ENCODE measurements at places on chromosomes 1 and 21.

DNA sequence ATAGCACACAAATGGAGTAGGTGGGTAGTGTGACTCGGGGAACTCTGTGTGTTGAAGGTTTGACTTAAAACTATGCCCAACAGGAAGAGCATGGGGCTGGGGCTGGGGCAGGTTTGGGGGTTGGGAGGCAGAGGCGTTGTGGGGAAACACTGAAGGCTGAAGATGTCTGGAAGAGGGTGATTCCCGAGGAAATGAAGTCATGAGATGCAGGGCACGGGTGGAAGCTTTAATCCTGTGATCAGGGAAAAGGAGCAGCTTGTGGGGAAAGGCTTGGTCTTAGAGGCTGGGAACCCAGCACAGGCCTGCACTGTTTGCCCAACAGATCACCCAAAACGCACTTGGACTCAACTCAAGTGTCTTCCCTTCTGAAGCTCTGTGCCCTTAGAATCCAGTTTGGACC, 26.6 kb upstream of the CTBS start:
- DNase-seq = no peak

GRCh38 chr21:30434033-30434631, 4.1 kb downstream of the KRTAP13-4 start:
- DNase-seq = peak; percentile 2

DNA sequence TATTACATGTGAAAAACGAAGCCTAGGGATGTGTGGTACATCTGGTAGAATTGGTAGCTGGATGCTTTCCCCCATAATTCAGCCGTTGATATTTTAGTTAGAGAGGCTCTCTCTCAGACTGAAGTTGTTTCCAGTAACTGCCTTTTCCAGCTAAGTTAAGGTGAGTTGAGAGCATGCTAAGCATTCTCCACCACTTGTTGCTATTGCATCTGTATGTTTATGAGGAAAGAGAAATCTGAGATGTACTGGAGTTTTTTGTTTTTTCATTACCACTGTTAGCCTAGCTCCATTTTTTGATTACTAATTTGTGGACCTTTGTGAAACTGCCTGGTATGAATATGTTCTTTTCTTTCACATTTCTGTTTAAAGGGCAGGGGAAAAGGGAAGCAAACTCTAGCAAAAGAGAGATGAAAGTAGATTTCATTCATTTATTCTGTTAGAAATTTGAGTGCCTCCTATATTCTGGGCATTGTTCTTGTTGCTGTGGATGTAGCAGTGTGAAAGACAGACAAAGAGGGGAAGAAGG, 189.9 kb upstream of the CACYBP start:
- no peak for DNase-seq

GRCh38 chr1:180228648-180229482, 1.2 kb upstream of the LHX4 start:
- DNase-seq = peak; percentile 23

GRCh38 chr1:234559152-234559901, 50.7 kb downstream of the IRF2BP2 start:
- DNase-seq = no peak

GRCh38 chr1:229108598-229109201, 162.2 kb upstream of the RAB4A start:
- no peak for DNase-seq

- no peak for DNase-seq
Measured at GRCh38 chr1:21663951-21664805, 5.0 kb downstream of the RAP1GAP start.

- no peak for DNase-seq
Measured at GRCh38 chr1:933603-933940, 9.8 kb downstream of the SAMD11 start.

- DNase-seq = no peak
Measured at GRCh38 chr1:221448585-221449175, 293.2 kb downstream of the DUSP10 start.

Data from activated naive CD8-positive, alpha-beta T cell treated with anti-CD3 and anti-CD28 coated beads for 36 hours (primary cell).